ENCODE measurements at places on chromosomes 12 and 14. TPM values are rescaled to one million over a fixed set of nuclear protein-coding genes. Genes with fewer than 3 reads are reported as not detected.

The VRK1 gene
- 57.2 TPM for total RNA-seq

The RD3L gene
- total RNA-seq = not detected

The VWF gene
- total RNA-seq = 0.07 TPM

The PPP4R3A gene
- total RNA-seq = 21.1 TPM

The KLHDC1 gene
- total RNA-seq = 0.26 TPM

The DPPA3 gene
- total RNA-seq = not detected

The GARIN6 gene
- not detected for total RNA-seq

Data from Caki2 (cell line).